ENCODE measurements at places on chromosomes 6 and 20.

GRCh38 chr6:145532361-145532760 is 203.0 kb downstream of the EPM2A start:
- no peak for DNase-seq

DNA sequence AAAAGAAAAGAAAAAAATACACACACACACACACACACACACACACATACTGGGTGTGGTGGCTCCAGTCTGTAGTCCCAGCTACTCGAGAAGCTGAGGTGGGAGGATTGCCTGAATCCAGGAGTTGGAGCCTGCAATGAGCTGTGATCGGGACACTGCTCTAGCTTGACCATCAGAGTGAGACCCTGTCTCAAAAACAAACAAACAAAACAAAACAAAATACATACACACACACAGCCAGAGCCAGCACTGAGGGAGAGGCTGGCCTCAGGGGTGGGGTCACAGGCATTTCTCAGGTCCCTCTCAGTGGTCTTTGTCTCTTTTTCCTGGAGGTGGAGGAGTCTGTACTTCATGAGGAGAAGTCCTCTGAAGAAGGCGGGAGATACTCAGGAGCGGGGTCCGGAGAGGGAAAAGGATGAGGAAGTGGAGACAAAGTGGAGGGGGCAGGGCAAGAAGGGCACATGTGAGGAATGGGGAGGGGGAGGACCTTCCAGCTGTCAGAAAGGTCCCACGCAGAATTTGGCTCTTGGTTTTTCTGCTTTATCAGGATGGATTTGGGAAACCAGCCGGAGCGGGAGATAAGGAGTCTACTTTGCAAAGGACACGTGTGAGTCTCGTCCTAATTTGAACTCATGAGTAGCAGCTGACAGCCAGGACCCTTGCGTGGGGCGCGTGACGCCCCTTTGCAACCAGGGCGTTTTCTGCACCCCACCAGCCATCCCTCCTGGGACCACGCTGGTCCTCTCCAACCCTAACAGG is 7.7 kb upstream of the MICB start:
- DNase-seq: no peak

GRCh38 chr6:146292506-146292905 is 251.1 kb upstream of the RAB32 start:
- no peak for DNase-seq

DNA sequence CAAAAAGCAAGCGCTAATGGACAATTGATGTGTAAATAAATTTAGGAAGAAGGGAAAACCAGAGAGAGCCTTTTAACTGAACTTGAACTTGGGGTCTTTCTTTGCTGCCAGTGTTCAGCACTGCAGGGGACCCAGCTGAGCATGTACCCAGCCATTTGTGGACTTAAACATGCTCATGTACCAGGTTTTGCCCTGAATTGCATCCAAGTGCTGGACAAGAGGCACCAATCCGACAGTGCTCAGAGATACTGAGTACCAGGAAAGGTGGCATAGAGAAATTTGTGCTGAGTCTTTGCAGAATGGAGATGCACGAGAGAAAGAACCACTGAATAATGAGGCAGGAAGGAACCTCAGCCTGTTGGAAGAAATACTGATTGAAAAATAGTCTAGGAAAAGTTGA is 16.0 kb downstream of the AKAP12 start:
- DNase-seq: no peak

DNA sequence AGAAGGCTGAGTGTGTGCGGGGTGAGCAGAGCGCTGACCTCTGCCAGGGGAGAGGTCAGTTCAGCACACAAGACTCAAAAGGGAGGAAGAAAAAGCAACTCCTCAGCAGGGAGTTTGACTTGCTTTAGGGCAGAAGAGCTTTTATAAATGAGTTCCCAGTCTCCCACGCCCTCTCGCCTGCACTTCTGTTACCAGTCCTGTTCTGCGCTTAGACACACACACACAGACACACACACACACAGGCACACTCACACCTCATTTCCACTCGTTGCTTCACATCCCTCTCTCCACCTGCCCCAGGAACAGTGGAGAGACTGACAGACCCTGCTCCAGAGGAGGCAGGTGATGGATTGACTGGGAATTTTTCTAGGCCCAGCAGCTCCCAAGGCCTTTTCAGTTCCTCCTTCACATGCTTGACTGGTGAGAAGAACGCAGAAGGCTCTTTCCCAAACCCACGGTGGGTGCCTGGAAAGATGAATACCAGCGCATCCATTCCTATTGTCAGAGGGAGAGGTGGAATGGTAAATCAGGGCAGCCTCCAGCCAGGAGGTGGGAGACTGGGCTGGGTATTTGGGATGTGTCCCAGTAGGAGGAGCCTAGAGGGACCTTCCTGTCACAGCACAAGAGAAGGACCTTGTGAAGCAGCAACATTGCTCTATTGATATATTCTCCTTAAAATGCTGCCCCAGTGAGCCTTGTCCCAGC is 43.7 kb downstream of the JAG1 start:
- no peak for DNase-seq

DNA sequence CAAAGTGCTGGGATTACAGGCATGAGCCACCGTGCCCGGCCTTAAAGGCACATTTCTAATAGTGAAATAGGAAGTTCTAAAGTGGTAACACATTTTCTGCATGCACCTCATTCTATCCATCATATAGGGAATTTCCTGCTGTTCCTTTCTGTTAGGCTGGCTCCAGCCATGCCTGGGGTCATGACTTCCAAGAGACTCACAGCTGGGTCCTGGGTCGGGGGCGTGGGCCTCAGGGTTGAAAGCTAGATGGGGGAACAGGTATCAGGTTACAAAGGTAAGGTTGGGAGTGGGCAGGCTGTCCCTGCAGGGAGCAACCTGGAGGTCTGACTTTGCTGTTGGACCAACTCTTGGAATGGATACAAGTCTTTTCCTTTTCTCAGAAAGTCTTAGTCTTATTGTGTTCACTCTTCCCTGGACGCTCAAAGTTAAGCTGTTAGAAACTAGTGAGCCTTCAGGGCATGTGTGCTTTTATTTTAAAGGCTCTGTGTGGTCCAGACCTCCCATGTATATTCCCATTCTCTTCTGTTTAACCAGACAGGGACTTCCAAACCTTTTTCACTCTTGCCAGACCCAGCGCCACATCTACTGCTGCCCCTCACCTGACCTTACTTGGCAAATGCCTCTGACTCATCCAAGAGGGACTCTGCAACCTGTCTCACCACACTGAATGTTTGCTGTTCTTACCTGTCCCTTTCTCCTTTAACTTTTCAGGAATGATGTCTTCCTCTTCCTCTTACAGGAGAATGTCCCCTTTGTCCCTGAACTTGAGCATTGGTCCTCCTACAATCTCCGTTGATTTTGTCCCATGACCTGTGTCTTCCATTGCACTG is 64.4 kb downstream of the TMEM170B start:
- DNase-seq: no peak

GRCh38 chr6:75203721-75204120 is 2.1 kb downstream of the COL12A1 start:
- no peak for DNase-seq

- no peak for DNase-seq
Measured at GRCh38 chr20:47490795-47491194, 10.9 kb upstream of the NCOA3 start.

DNA sequence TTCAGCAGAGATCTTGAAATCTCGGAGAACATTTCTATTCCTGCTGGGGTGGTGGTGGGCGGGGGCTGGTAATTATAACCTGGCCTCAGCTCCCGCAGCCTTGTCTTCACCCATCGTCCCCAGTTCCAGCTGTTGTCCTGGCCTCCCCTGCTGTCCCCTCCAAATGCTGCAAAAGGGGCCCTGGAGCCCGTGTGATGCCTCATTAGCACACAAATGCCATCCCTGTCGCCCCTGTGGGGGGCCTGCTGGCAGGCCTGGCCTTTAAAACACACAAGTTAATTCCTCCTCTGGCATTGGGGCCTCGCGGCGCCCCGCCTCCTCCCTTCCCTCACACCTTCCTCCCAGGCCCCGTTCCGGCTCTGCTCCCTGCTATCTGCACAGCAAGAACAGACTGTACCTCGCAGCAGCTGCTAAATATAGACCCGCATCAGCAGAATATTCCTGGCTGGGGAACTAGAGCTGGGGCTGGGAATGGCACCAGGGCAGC is 85.7 kb downstream of the CDH22 start:
- no peak for DNase-seq

DNA sequence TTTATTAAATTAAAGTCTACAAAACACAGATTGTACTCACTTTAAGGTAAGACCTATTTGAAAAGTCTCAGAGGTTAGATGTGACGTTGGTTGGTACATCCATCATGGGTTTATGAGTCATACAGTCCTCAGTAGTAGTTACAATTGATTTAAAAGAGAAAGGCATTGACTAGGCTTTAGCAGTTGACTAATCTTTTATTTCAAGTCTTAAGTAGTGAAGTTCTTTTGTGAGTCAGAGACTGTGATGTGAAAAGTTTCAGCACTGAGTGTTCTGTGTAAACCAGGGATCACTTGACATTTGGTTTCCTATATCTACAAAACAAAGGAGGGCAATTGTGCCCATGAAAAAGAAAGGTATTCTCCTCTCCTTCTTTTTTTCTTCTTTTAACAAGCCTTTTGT is 221.3 kb downstream of the GRIK2 start:
- DNase-seq: no peak

DNA sequence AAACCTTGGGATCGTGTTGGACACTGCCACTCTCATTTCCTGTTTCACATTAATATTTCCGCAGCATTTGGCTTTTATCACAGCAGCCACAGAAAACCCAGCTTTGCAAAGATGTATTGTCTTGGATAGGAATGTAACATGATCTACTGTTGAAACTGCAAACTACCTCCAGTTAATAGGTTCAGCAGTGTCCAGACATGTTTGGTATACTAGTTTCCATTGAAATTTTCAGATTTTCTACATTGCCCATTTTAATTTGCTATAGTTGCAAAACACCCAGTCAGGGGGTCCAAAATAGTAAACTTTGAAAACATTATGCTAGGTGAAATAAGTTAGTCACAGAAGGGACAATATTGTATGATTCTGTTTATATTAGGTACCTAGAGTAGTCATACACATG is 3.3 kb downstream of the ANKRD6 start:
- DNase-seq: no peak

DNA sequence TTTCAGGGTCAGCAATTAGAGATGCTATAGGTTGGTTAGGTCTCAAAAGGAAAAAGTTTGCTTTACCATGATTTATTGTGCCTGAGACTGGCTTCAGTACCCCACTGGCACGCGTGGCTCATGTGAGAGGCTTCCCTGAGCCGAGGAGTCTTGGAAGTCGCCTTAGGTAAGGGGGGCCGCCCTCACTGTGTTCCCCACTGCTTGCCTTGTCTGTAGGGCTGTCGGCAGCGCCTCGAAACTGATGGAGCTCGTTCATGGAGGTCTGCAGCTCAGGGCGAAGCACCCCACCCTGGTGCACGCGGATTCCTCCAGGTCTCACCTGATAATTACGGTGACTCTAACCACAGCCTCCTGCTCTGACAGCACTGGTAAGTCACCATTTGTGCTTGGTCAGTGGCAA is 39.2 kb downstream of the FRMD1 start:
- no peak for DNase-seq

- no peak for DNase-seq
Measured at GRCh38 chr6:29791162-29791561, 36.5 kb upstream of the HLA-G start.

- DNase-seq: no peak
Measured at GRCh38 chr6:169404828-169405227, 151.2 kb upstream of the THBS2 start.

- no peak for DNase-seq
Measured at GRCh38 chr6:70289299-70289698, 13.6 kb downstream of the COL9A1 start.

DNA sequence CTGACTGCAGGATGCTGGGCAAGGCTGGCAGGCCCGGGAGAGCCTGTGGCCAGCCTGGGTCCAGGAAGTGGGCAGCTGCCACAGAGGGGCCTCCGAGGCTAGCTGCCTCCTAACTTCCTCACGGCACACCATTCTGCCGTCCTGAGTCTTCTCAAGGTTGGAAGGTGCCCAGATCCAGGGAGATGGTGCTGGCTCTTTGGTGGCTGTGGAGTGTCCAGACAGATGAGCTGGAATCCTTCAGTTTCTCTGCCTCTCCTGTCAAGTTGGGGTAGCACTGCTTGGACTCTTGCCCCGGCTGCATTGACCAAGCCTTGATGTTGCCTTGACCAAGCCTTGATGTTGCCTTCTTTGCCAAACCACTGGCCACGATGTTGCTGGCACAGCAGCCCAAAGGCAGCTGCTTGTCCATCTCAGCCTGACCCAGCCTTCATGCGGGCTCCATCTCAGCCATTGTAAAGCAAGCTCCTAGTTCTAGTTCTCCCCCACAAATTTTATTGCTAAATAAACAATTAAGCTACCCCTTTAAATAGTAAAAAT is 75.1 kb upstream of the AFDN start:
- no peak for DNase-seq

- no peak for DNase-seq
Measured at GRCh38 chr6:166007349-166008263, 160.0 kb downstream of the TBXT start.

DNA sequence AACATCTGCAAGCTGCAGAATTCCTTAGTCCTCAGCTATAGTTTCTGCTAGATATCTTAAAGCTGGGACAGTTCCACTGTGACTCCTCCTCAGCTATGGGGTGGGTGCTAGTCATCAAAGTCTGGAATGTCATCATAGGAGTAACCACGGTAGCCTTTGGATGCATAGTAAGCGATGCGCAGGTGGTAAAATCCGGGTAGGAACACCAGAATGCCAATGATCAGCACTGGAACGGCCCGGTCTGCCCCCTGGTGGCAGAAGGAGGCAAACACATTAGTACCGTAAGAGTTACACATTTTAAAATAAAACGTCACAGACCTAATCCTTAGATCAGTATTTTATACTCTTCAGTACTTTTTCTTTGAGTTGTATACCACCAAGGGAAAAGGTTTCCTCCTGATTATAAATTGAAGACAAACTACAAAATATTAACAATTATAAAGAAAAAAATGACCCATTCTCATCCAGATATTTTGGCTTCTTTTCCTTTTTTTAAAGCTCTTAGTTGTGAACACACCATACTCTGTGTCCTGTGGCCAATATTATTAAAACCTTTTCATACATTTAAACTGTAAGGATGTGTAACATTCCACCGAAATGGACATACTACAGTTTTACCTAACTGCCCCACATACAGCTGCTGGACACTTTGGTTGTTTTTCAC is 18.9 kb downstream of the PCNA start:
- peak; percentile 68 for DNase-seq

DNA sequence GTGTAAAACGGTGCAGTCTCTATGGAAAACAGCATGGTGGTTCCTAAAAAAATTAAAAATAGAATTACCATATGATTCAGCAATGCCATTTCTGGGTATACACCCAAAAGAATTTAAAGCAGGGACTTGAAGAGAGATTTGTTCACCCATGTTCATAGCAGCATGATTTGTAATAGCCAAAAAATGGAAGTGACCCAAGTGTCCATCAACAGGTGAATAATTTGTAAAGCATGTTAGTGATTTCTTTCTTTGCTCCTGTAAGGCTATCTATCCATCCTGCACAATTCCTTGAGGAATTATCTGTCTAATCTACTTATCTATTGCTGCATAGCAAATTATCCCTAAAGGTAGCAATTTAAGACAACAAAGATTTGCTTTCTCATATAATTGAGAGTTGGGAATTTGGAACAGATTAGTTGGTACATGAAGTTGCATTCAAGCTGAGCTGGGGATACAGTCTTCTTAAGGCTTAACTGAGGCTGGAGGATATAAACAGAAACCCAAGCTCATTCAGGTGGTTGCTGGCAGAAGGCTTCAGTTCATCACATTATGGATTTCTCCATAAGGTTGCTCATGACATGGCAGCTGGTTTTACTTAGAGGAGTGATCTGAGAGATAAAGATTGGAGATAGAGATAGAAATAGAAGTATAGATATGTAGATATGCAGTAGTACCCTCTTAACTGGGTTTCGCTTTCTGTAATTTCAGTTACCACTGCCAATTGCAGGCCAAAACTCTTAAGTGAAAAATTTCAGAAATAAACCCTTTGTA is 62.0 kb downstream of the IL22RA2 start:
- no peak for DNase-seq
